ENCODE measurements at places on chromosomes 5 and 9. TPM values are rescaled to one million over a fixed set of nuclear protein-coding genes. Genes with fewer than 3 reads are reported as not detected.

Gene IFNA14
- total RNA-seq = not detected

Gene PCDHB11
- total RNA-seq = 0.29 TPM

Gene ZBED3
- 0.29 TPM for total RNA-seq

Gene CDC20B
- total RNA-seq = not detected

Gene SPAAR
- not detected for total RNA-seq

Gene PCDHGA3
- 5.5 TPM for total RNA-seq

Gene STC2
- total RNA-seq = 298 TPM

Gene TMEM171
- total RNA-seq = 5.5 TPM

Gene PCDHB2
- 0.29 TPM for total RNA-seq

Gene ALDH1B1
- 13.8 TPM for total RNA-seq

Gene MAMDC4
- total RNA-seq = 2.0 TPM

Gene ZDHHC11B
- total RNA-seq = 0.22 TPM

Data from placental pericyte (primary cell).